Stimulated activated CD4-positive, alpha-beta T cell treated with anti-CD3 and anti-CD28 coated beads, Interleukin-4, amount 100 ng/mL, for 24 hours (primary cell): ENCODE measurements at places on chromosomes 12 and 14.

GRCh38 chr12:126483145-126484068 is 1418.2 kb downstream of the AACS start:
- DNase-seq, result no peak

GRCh38 chr14:99780690-99781089 is 12.5 kb upstream of the EML1 start:
- no peak for DNase-seq

GRCh38 chr12:115209230-115209629 is 525.3 kb upstream of the TBX3 start:
- DNase-seq, result no peak

DNA sequence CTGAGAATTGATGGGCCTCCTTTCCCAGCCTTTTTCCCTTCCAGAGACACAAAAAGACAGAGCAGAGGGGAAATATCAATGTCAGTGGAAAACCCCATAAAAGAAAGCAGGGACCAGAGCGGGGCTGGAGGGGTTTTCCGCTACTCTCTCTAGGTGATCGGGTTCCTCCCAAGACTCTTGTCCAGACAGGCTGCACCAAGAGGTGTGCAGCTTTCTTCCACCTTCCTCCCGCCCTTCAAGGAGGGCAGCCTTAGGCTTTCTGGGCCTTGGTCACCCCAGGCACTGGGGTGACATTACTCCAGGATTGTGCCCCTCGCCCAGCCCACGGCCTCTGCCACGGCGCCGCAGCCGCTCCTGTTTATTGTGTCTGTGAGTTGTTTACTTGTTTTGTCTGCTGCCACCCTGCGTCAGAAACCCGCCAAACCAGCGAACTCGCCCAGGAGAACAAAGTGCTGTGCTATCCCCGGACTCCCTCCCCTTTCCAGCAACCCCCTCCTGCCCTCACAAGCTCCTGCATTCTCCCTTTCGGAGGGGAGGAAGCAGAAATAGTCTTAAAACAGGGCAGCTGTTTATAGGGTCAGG is 6.7 kb upstream of the HOXC6 start:
- DNase-seq, result no peak

DNA sequence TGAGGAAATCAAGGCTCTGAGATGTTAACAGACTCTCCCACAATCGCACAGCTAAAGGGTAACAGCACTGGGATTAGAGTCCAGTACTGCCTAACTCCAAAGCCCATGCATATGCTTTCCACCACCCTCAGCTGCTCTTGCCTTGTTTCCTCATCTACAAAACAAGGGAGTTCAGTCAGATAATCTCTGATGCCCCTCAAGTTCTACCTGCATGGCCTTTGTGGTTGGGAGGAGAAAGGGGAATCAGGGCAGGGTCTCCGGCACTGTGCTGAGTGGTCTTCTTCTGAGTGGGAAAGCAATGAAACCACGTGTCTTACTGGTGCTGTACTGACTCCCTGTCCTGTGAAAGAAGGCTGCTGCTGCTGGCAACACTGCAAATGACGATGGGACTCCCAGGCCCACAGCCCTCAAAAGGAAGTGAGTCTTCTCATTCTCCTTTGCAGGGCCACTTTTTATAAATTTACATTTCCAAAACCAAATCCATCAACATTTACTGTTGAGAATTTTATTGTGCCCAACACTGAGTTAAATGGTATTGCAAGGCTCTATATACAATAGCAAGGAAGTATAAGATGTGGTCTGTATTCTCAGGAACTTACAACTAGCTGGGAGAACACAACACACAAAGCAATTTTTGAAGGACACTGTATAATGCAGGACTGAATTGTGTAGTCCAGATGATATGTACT is 19.7 kb upstream of the DUSP16 start:
- no peak for DNase-seq

DNA sequence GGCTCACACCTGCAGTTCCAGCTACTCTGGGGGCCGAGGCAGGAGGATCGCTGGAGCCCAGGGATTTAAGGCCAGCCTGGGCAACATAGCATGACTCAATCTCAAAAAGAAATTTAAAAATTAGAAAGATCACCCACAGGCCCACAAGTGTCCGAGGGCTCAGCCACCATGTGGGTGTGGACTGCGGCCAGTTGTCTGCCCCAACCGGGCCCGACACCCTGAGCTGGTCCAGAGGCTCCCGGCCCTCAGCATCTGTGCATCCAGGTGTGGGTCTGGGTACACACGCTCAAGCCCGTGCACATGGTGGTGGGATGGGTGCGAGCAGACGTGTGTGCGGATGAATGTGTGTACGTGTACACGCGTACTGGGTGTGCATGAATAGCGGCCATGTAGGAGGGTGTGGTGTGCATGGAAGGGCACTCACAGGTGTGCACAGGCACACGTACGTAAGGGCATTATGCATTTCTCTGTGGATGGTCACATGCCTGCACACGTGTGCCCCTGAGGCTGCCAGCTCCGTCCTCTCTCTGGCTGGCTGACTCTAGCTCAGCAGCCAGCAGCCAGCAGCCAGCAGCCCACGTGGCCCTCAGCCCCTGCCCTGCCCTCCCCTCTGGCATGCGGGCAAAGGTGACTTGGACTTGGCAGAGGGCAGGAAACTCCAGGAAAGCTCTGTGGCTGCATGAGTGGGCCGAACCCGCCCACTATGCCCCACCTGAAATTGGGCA is 23.3 kb upstream of the NUDT14 start:
- DNase-seq, result no peak

DNA sequence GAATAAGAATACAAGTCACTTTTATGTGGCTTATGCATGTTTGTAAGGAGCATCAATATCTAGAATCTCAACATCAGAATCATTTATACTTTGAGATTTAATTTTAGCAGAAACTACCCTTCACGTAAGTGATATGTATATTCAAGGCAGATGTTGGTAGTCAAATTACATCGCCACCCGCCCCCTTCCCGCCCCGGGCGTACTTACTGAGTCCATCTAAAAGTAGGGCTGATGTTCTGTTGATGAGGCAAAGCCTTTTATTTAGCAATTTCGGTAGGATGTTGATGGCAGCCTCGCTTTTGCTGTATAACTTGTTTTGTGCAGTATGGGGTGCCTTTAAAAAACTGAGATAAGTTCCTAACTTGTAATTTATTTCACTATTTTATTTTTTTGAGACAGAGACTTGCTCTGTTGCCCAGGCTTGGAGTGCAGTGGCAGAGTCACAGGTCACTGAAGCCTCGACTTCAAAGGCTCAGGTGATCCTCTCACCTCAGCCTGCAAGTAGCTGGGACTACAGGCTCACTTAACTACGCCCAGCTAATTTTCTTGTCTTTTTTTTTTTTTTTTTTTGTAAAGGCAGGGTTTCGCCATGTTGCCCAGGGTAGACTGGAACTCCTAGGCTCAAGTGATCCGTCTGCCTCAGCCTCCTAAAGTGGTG is 30.8 kb downstream of the KTN1 start:
- no peak for DNase-seq

DNA sequence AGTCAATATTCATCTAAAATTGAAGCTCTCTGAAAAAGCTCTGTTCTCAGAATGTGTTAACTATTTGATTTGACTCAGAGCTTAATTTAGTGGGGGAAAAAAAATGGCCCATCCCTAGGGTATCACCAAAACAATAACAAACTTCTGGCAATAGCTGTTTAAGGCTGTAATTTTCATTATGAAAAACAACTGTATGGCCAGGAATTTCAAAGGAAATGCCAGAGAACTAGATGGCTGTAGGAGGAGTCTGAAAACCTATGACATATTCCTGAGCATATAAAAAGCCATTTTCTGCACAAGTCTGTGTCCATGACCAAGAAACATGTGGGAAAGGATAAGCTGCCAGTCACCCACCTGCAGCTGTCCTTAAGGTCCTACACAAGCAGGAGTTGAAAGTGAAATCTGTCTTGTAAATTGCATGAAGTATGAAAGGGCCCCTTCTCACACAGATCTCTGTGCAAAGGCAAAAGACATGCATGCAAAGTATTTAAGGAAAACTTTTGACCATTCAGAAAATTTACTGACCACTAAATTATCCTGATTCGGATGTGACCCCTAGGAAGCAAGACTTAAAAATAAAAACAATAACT is 299.1 kb downstream of the BTG1 start:
- no peak for DNase-seq

DNA sequence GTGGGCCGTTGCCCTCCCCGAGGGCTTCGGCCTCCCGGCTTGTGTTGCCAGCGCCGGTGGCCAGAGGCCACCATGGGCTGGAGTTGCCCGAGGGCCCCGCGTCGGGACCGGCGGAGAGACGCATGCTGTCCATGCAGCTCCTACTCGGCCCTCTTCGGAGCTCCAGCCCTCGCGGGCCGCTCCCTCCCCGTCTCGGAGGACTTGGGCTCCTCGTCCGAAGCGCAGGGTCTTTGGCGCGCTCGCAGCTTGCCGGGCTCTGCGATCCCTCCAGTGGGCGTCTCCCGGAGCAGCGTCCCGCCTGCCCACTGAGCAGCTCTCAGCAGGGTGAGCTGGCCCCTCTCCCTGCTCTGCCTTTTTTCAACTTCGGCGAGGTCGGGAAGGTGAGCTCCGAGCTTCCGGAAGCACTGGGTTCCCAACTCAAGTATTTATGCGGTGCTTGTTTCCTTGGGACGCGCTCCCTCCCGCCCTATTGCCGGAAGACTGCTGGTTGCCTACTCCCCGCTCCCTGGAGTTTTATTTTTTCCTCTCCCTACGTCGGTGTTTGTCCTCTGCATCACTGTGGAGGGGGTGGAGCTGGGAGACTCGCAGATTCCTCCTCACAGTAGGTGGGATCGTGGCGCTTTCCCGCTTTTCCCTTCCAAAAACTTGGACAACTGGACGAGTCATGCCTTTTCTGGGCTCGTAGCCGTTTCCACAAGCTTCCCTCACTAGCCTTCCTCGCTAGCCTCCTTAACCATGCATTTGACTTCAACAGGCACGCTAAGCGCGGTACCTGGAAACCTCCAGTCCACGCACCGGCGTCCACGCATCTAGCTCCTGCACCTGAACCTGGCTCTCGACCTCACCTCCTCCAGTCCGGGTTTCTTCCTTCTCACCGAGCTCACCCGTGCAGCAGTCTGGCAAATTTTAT is at the start of gene AVPR1A:
TSS of gene AVPR1A (minus strand) at position 489 of the 910 bp plus-strand sequence. CDS start at position 124, 365 bp downstream.
- no peak for DNase-seq

- DNase-seq, result no peak
These were observed 1292.1 kb upstream of the FLRT2 start for GRCh38 chr14:84237881-84238280.

DNA sequence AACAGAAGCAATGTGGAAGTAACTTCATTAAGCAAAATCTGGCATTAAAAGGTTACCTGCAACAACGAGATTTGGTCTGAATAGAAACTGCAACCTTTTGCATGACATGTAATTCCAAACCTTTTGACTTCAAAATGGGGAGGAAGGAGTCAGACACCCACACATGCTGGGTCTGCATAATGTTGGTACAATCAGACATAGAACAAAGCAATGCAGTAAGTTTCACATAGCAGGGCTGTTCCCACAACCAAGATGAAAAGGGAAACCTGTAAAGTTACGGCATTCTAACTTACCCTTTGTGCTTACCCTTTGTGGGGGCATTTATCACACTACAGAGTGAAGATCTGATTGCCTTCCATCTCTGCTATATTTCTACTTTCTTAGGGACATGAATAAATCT is 10.1 kb upstream of the SLC35F4 start:
- no peak for DNase-seq

GRCh38 chr14:84250893-84251292 is 1279.1 kb upstream of the FLRT2 start:
- DNase-seq, result no peak

DNA sequence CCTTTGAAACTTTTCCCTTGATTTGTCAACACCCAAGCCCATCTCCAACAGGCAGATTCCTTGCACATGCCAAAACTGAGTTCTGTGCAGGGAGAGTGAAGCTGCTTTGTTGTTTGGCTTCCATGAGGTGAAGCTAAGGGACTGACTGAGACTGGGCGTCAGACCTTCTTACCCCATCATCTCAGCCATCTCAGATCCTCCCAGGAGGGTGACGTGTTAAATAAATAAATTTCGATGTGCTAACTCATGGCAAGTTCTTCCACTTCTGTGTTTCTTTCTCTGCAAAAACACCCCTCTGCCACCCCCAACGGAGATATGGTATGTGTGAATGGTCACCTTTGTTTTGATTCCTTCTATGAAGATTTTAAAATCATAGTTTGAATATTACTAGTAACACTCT is 17.8 kb downstream of the UTP20 start:
- no peak for DNase-seq

DNA sequence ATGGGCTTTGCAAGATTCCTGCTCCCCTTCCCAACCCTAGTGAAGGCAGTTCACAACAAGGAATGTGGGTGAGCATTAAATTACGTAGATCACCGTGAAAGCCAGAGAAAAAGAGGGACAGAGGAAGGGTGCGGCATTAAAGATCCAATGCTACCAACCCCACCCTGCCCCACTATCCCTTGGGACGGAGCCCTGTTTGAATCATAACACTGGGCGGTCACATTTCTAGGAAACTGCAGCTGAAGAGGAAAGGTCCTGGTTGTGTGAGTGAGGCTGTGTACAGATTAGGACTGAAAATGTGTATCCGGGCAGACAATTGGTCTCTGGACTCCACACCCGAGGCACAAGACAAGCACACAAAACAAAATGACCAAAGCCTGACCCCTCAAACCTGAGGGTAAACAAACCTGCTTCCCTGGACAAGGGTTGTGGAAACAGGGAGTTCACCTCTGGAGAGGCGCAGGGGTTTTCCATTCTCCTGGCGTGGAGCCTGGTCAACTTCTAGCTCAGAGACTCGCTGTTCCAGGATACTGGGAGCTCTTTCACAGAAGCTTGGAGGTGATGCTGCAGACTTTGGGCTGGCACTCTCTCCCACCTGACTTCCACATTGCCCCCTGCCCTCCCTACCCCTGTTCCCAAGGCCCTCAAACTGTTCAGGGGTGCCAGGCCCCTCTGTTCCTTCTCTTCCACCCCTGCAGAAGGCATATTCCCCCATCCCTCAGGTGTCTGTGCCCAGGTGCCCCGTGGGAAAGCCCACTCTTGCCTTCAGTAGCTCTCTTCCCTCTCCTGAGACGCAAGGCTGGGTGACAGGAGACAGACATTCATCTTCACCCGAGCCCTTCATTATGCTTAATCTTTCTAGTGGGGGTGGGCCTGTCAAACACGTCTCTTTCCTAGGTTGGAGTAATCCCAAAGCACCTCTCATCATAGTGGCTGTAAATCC is 16.5 kb downstream of the NINJ2 start:
- DNase-seq, result no peak

DNA sequence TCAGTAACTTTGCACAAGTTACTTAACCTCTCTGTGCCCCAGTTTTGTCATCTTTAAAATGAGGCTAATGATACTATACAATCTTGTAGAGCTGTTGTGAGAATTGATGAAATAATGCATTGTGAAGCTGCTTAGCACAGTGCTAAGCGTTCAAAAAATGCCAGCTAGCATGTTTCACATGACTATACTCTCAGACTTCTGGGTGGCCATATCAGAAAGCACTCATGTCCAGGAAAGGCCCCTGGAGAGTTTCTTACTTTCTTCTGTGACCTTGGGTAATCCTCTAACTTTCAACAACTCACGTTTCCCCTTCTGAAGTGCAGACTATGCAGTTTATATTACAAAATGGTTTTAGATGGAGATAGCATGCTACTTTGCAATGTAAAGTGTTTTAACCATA is 68.1 kb downstream of the TPH2 start:
- DNase-seq, result no peak
